Spinal cord (tissue), 10 donors: ENCODE measurements at places on chromosomes 16 and 17. TPM values are rescaled to one million over a fixed set of nuclear protein-coding genes. Genes with fewer than 3 reads are reported as not detected.

Gene NEUROD2
- total RNA-seq, result 1.6 TPM

Gene CHST4
- total RNA-seq, result 0.50 TPM

Gene CTRB2
- total RNA-seq, result not detected

Gene TBC1D3C
- not detected for total RNA-seq

DNA sequence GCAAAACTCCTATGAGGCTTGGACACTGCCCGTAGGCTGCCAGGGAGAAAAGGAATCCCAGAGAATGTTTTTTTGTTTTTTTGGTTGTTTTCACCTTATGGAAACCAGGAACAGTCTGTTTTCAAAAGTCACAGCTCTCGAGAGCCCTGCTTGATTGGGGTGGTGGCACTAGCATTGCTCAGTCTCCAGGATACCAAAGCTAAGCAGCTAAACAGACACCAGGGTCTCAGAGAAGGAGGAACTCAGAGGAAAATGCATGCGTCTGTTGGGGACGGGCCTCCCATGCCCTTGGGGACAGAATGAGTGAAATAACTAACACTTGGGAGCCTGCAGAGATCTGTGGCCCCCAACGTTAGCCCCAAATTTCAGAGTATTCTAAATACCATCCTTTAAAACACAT, 178.8 kb downstream of the SOX9 start:
- no peaks in the 10 kb centered on the region for H3K27me3 ChIP-seq
- H3K36me3 ChIP-seq, result no peaks in the 10 kb centered on the region
- peak overlapping the region; percentile 35 for H3K27ac ChIP-seq
- peak; percentile 43 for DNase-seq

GRCh38 chr16:74226338-74226954, 70.2 kb upstream of the PSMD7 start:
- DNase-seq, result peak; percentile 22
- H3K36me3 ChIP-seq, result no peaks in the 10 kb centered on the region
- H3K27ac ChIP-seq, result no peak overlapping the region
- H3K4me1 ChIP-seq, result no peaks in the 10 kb centered on the region
- no peaks in the 10 kb centered on the region for H3K27me3 ChIP-seq

- H3K27ac ChIP-seq, result no peak overlapping the region
- no peaks in the 10 kb centered on the region for H3K4me1 ChIP-seq
- DNase-seq, result no peak
- no peaks in the 10 kb centered on the region for H3K36me3 ChIP-seq
Observed at GRCh38 chr16:52515068-52515671, 31.8 kb downstream of the TOX3 start.

DNA sequence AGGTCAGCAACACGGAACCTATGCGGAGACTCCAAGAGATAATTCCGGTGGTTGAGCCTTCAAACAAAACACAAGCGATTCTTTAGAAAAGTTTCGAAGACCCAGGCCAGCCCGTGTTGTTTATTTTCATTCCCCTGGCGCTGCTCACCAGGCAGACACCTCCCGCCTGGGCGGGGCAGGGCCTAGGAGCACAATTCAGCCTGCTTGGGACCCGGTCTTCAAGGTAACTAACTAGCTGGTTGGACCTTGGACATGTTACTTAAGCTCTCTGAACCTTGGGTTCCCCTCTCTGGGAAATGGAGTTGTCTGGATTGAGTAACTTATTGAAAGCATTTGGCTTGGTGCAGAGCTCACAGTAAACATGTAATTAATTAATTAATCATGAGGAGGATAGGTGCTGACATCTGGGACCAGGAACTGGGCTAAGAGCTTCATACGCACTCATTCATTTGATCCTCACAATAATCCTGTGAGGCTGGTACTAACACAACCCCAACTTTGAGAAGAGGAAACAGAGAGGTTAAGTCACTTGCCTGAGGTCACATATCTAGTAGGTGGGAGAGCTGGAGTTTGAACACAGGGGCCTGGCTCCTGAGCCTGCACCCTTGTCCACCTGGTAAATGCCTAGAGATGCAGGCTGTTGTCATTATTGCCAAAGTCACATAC, 125.3 kb upstream of the SMURF2 start:
- no peak for DNase-seq
- H3K27ac ChIP-seq, result no peak overlapping the region
- no peaks in the 10 kb centered on the region for H3K4me1 ChIP-seq
- peaks cover 64% of the 10 kb centered on the region for H3K36me3 ChIP-seq
- H3K4me3 ChIP-seq, result no peak overlapping the region

GRCh38 chr17:55254375-55254774, 10.4 kb upstream of the HLF start:
- no peaks in the 10 kb centered on the region for H3K36me3 ChIP-seq
- H3K4me3 ChIP-seq, result no peak overlapping the region
- H3K4me1 ChIP-seq, result no peaks in the 10 kb centered on the region
- no peak overlapping the region for H3K27ac ChIP-seq

DNA sequence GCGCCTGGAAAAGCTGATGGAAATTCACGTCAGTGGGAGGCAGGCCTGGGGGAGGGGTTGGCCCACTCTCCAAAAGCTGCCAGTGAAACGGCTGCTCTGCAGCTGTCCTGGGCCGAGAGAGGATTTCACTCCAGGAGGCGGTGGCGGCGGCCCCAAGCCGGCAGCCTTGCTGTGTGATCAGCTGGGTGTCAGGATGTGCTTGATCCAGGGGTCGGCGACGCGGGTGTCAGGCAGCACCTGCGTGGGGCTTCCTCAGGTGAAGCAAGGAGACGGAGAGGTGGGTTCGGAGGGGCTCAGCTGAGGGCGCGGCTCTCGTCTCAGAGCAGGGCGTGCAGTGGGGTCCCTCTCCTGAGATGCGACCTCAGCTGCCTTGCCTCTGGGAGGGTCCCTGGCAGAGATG, 7.0 kb downstream of the CBFA2T3 start:
- H3K4me1 ChIP-seq, result peaks cover 24% of the 10 kb centered on the region
- no peaks in the 10 kb centered on the region for H3K27me3 ChIP-seq
- H3K36me3 ChIP-seq, result no peaks in the 10 kb centered on the region
- no peak overlapping the region for H3K27ac ChIP-seq

DNA sequence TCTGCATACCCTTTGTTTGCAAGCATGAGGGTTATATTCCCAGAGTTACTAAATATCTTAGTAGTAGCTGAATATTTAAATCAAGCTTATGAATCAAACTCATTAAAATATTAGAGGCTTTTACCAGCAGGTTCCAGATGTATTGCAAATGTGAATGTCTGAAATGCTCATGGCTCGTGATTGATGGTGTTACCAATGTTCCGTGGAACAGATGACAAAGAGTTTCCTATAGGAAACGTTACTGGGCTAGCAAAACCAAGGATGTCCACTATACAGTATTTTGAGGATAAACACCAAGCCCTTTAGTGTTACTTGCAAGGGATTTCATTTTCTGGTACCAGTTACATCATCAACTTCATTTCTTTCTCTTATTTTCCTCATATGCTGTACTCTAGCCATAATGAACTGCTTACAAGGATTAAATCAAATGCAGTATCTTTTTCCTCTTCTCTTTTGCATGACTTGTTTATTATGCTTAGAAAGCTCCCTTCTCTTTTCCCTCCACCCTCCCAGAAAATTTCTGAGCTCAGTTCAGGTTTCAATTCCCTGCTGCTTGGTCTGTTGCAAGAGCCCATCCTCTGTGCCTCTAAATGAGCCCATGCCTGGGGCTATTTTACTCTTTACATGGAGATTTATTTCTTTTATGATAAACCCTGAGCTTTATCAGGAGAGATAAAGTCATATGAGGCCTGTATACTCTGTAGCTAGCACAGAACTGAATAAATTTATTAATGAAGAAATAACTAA, 1537.1 kb upstream of the GOT2 start:
- H3K27ac ChIP-seq, result no peak overlapping the region
- no peaks in the 10 kb centered on the region for H3K4me1 ChIP-seq
- DNase-seq, result no peak
- H3K36me3 ChIP-seq, result no peaks in the 10 kb centered on the region
- no peaks in the 10 kb centered on the region for H3K27me3 ChIP-seq

DNA sequence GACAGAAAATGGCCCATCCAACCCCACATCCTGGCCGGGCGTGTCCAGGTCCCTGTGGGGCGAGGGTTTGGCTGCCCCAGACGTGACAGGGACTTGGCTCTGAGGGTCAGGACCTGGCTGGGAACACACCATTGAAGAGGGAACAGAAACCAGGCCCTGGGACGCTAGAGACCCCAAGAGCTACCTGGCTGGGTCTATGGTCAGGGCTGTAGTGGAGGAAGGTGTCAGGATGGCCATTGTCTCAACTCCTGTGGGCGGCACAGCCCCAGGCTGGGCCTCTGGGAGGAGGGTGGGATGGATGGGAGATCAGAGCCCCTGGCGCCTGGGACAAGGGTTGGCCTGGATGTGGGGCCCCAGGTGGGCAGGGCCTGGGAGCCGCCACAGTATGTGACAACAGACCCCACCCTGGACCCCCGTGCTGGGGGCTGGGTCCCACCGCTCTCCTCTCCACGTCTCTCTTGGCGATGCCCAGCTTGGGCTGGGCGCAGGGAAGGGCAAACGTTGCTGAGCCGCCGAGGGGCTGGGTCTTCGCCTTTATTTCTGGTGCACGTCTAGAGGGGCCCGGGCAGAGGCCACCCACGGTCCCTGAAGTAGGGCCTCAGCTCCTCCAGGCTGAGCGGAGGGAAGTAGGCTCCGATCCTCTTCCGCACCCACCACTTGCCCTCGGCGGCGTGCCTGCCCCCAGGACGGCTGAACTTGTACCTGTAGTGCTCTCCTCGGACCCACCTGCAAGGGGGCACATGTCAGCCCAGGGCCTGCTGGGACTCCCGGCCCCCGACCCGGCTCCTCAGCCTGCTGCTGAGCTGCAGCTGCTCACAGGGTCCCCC, 53.7 kb upstream of the GNG13 start:
- H3K4me3 ChIP-seq, result no peak overlapping the region
- H3K27me3 ChIP-seq, result no peaks in the 10 kb centered on the region
- DNase-seq, result no peak
- H3K4me1 ChIP-seq, result peaks cover 57% of the 10 kb centered on the region
- H3K27ac ChIP-seq, result peak overlapping the region; percentile 76

DNA sequence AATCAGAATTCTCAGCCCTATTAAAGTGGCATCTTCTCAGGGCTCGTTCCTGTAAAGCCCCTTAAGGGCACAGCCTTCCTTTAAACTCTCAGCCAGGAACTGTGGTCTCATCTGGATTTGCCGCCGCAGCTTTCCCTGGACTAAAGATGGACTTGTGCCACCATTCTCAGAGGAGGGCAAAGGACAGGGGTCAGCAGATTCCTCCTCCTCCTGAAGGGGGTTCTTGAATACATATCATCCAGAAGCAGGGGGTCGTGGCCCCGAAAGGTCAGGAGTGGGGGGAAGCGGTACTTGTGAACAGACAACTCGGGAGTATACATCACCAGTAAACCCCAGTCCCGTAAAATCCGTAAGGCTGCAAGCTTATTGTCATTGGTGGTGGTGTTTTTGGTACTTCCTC, 174.8 kb downstream of the RPTOR start:
- no peaks in the 10 kb centered on the region for H3K27me3 ChIP-seq
- H3K36me3 ChIP-seq, result peaks cover under 1% of the 10 kb centered on the region
- H3K4me3 ChIP-seq, result no peak overlapping the region
- peak overlapping the region; percentile 87 for H3K27ac ChIP-seq

- no peak for DNase-seq
- no peaks in the 10 kb centered on the region for H3K36me3 ChIP-seq
- H3K27ac ChIP-seq, result no peak overlapping the region
- H3K4me1 ChIP-seq, result peaks cover 4% of the 10 kb centered on the region
Observed at GRCh38 chr16:10688291-10688690, 6.4 kb downstream of the TEKT5 start.

GRCh38 chr16:73482310-73482709, 434.4 kb upstream of the ZFHX3 start:
- peaks cover 13% of the 10 kb centered on the region for H3K4me1 ChIP-seq
- no peak overlapping the region for H3K27ac ChIP-seq
- H3K27me3 ChIP-seq, result peaks cover 48% of the 10 kb centered on the region
- H3K36me3 ChIP-seq, result no peaks in the 10 kb centered on the region
